Stimulated activated CD8-positive, alpha-beta memory T cell treated with anti-CD3 and anti-CD28 coated beads, Interleukin-7, amount 100 ng/mL, for 48 hours (primary cell): ENCODE measurements at places on chromosomes 7 and 10.

DNA sequence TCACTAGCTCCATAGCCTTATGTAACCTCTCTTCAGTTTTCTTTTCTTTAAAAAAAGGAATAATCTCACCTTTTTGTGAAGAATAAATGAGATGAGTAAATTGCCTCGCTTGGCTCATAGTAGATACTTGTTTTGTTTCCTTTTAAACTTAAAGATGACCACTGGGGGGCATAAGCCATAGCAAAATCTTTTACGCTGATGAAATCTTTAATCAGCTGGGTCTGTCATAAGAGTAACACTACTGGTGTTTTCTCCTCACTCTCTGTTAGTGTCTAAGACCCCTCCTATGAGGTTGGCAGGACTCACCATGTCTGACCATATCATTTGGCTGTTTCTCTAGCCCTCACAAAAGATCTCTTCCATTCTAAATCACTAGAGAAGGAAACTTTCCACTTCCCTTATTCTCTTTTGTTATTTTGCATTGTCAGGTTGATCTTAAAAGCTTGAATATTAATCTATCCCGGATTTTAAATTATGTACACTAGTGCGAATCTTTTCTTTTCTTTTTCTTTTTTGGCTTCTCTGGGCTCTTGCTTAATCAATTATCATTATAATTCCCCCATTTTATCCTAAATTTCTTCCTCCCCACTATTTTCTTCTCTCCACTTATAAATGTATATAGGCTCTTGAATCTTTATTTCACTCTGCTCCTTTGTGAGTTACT lies 12.5 kb downstream of the STAG3 start:
- DNase-seq, result no peak

GRCh38 chr7:122520971-122521555 lies 177.9 kb downstream of the RNF133 start:
- DNase-seq, result no peak

DNA sequence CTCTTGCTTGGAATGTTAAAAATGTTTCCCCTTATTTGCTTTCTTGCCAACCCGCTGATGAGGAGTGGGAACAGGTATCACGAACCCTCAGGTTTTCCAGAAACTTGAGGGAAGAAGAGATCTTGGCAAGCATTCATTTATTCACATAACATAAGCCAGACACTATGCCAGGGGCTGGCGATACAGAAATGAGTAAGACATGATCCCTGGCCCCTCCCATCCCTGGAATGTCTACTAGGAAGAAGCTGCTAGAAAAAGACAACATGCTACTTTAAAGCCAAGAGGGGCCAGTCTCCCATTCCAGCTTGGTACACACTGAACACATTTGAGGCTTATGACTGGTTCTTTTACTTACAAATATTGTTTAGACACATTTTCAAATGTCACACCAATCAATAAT lies 26.4 kb downstream of the SLC35B4 start:
- DNase-seq, result no peak

DNA sequence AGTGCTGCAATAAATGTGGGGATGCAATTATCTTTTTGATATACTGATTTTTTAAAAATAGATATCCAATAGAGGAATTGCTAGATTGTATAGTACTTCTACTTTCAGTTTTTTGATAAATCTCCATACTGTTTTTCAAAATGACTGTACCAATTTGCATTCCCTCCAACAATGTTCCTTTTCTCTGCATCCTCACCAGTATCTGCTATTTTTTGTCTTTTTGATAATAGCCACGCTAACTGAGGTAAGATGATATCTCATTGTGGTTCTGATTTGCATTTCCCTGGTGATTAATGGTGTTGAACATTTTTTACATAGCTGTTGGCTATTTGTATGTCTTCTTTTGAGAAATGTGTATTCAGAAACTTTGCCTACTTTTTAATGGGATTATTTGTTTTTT lies 217.7 kb upstream of the MTPN start:
- no peak for DNase-seq

- DNase-seq, result no peak
These were observed 10.7 kb upstream of the IDI2 start for GRCh38 chr10:1036341-1036791.

- DNase-seq, result no peak
These were observed 11.6 kb upstream of the NKX2-3 start for GRCh38 chr10:99520847-99521764.

DNA sequence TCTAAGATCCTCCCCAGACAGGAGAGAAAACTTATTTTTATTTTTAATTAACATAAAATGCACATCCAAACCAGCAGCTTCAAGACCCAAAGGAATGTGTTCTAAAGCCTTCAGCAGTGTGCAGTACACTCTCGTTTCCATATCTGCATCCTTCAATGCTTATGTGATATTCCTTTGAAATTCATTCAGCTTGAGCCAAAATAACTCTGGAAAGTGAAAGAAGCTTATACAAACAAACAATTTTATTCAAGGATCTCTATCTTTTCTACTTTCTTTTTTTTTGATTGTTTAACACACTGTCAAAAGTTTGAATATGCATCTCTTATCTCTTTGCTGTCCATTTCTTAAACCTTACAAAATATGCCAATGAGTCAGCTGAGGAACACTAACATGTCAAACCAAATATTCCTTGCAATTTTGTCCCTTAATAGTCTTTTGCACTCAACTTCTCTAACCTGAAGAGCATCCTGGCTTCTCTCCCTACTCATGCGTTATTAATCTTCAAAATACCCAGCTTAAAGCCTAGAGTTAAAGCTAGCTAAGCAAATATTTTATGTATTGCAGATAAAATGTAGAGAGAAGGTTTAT lies 124.3 kb downstream of the THSD7A start:
- no peak for DNase-seq

DNA sequence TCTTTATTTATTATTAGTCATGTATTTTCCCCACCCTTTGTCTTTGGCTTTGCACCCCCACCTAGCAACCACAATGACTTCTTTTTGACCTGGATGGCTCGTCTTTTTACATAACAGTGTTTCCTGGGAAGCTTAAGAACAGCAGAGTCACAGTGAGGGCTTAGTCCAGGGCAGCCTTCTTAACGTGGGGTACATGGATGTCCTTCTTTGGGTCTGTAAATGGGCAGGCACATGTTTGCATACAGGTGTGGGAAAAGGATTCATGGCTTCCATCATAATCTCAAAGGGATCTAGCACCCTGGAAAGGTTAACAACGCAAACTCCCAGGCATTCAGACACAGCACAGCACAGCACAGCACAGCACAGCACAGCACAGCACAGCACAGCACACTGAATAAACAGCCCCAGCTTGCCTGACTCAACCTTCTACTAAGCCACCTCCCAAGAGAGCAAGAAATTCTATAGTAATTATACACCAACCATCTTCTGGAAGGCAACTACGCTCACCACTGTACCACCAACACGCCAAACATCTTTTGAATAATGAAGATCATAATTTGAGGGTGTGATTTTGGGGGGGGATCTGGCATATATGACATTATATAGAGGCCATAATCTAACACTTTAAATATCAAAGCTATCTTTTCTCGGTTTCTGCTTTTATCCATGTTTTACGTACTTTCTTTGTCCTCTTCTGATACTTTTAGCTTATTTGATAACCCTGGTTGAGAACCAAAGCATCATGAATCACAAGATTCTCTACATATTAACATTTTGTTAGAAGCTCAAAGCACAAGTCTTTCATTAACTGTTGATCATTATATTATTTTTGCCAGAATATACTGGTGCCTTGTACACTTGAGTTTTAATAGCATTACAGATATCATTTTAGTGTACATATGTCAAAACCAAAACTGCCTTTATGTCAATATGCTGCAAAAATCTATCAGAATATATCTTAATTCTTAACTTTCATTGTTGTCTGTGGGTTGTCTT lies 177.2 kb upstream of the KLF14 start:
- no peak for DNase-seq

DNA sequence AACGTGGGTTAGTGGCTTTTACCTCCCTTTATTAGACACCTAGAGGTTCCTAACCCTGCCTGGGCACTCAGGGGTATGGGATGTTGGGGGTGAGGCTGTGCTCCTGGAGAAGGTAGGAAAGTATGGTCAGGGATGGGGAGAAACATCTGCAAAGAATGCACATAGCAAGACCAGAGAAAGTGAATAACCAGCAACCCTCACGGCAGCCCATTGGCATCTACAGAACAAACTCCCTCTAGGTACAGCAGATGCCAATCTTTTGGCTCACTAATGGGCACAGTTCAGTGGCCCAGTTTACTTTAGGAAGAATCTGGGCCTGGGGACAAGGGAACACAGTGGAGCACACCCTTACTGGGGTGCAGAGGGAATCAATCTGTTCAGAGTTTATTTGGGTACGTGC lies 143.9 kb downstream of the JAZF1 start:
- DNase-seq, result no peak

GRCh38 chr10:716821-717220 lies 27.4 kb upstream of the DIP2C start:
- DNase-seq, result no peak

- no peak for DNase-seq
These were observed 18.4 kb upstream of the AKR1B10 start for GRCh38 chr7:134509010-134509409.

- DNase-seq, result no peak
These were observed at the start of gene ATRNL1 for GRCh38 chr10:115093286-115093775. ATRNL1 (plus strand) TSS chr10:115093365; CDS start chr10:115093751, 386 bp downstream.

DNA sequence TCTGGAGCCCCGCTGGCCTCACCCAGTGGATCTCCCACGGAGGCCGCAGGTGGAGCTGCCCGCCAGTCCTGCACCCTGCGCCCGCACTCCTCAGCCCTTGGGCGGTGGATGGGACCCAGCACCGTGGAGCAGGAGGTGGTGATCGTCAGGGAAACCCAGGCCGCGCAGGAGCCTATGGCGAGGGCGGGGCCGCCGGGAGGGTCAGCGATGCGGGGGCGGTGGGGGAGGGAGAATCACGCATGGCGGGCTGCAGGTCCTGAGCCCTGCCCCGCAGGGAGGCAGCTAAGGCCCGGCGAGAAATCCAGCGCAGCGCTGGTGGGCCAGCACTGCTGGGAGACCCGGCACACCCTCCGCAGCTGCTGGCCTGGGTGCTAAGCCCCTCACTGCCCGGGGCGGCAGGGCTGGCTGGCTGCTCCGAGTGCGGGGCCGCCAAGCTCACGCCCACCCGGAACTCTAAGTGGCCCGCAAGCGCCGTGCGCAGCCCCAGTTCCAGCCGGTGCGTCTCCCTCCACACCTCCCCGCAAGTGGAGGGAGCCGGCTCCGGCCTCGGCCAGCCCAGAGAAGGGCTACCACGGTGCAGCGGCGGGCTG lies 524.8 kb upstream of the TPK1 start:
- DNase-seq, result no peak

DNA sequence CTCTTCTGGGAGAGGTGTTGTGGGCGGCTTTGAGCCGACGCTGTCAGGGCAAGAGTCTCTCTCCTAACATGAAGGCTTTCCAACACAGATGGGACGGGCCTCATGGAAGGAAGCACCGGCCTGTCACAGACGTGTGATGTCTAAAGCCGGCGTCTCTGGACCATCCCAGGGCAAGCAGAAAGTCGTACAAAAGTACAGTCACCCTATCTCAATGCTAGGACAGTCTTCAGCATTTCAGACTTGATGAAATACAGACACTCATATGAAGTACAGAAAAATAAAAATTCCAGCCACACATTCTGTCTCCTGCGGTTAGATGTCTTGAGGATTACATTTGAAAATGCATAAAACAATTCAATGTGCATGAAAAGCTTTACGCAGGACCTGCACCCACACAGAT lies 30.6 kb downstream of the CYP2W1 start:
- DNase-seq, result no peak

- DNase-seq, result no peak
These were observed 3.4 kb upstream of the ERCC6 start for GRCh38 chr10:49542353-49542752.

GRCh38 chr10:29277296-29277695 lies 11.6 kb upstream of the LYZL1 start:
- DNase-seq, result no peak

GRCh38 chr7:116232920-116233319 lies 22.6 kb downstream of the TES start:
- DNase-seq, result no peak

- DNase-seq, result no peak
These were observed 138.9 kb downstream of the GRK5 start for GRCh38 chr10:119346095-119346832.

- DNase-seq, result no peak
These were observed 185.0 kb upstream of the TMEM196 start for GRCh38 chr7:19958309-19958896.

DNA sequence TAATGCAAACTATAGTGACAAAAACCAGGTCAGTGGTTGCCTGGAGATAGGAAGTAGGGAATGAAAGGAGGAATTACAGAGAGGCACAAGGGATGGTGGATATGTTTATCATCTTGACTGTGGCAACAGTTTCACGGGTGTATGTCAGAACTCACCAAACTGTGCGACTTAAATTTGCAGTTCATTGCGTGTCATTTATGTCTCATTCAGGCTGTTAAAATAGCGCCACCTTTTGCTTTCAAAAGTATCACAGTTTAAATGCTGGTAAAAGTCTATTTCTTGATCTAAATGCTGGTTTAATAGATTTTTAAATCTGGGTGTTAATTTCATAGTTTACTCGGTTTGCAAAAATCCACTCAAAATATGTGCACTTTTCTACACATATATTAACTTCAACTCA lies 51.0 kb downstream of the PTTG1IP2 start:
- DNase-seq, result no peak

GRCh38 chr7:29394321-29394720 lies 169.3 kb upstream of the PRR15 start:
- no peak for DNase-seq

DNA sequence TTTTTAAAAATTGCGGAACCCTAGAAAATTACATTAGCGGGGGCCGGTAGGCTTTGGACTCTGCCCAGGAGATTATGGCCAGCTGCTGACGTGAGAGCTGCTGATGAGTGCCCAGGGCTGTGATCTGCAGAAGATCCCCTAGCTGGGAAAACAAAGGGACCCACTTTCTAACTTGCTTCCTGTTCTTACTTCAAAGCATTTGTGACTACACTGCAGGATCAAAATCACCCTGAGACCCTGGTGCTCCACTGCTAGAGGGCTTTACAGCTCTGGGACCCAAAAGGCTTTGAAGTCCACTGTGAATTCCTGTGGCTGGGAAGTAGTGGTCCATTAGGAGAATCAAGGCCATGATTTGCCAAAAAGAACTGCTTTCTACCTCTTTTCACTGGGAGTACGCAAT lies 499.4 kb upstream of the AKR1E2 start:
- no peak for DNase-seq

- DNase-seq, result no peak
These were observed 240.1 kb downstream of the POU6F2 start for GRCh38 chr7:39217783-39218182.

DNA sequence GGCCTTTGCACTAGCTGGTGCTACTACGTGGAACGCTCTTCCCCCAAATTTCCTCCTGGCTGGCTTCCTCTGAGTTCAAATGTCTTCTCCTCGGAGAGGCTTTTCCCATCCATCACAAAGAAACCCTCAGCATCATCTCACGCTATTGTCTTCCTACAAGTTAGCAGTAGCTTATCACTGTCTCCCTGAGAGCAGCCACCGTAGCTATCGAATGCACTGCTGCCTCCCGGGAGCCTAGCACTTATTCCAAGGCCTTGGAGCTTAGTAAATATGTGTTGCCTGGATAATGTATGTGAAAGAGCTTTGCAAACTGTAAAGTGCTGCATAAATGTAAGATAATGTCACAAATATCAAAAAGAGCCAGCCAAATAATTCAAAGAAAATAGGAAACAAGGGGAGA lies 124.4 kb downstream of the KCNMA1 start:
- no peak for DNase-seq
